ENCODE measurements at places on chromosomes 3 and 15.

- no peak for DNase-seq
Measured at GRCh38 chr15:33043636-33044035, 150.9 kb downstream of the FMN1 start.

DNA sequence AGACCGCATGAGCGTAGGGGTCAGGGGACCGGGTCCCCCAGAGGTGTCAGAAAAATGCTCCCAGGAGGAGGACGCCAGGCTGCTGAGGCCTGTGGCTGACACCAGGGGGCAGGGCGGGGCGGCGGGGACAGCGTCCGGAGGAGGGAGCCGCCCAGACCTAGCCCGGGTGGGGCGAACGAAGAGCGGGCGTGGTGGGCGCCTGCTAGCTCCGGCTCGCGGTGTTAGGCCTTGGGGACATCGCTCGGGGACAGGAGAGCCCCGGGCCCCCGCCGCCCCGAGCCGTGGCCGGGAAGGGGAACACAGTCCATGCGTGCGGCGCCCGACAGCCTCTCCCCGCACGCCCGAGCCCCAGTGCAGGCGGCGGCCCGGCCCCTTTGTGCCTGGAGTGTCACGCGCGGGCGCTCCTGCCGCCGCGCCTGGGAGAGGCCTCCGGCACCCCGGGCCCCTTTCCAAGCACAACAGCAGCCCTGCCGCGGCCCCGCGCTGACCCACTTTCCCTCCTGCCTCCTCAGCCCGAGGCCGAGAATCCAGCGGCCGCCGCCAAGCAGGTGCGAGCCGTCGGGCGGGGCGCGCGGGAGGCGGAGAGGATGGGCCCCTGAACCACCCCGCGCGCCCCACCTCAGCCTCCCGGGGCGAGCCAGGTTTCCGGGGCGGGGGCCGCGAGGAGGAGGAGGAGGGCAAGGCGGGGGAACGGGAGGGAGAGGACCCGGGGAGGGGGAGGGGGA lies 111.0 kb upstream of the KLF13 start:
- DNase-seq = peak; percentile 42

DNA sequence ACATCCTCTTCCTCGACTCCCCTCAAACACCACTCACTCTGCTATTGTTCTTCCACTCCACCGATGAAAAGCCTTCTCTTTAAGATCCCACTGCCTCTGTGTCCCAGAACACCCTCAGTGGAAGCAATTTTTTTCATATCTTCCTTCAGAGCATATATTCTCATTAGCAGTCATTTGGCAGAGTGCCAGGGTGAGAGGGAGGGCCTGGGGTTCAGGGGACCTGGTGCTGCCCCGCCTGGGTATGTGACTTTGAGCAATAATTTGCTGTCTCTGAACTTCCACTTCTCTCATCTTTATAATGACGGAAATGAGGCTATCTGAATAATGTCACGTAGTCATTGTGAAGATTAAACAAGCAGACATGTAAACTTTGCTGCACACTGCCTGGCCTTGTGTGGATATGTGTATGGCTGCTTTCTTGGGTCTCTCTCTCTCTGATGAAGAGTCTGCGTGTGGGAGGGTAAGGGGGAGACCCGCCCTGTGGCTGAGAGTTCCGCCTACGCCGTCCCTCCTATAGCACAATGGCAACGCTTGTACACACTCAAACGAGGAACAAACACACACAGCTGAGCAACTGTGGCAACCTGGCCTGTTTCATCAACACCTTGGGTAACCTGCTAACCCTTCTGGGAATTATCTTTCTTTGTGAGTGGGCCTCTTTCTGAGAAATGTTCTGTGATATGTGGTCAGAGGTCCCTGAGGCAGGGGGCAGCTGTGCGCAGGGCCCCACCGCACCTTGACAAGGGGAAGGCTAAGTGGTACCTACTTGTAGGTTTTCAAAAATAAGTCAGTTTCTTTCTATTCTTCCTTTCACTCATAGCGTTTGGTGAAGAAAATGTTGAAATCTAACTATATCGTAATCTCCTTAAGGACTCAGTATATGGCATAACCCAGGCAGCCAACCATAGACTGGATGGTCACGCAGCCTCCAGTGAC lies 369.8 kb downstream of the SV2B start:
- no peak for DNase-seq

GRCh38 chr15:90358124-90359033 lies 6.3 kb downstream of the ZNF774 start:
- DNase-seq = no peak

GRCh38 chr3:47013231-47013630 lies 33.8 kb downstream of the NBEAL2 start:
- DNase-seq = no peak

- no peak for DNase-seq
Measured at GRCh38 chr3:184683900-184684560, 27.8 kb downstream of the MAGEF1 start.

DNA sequence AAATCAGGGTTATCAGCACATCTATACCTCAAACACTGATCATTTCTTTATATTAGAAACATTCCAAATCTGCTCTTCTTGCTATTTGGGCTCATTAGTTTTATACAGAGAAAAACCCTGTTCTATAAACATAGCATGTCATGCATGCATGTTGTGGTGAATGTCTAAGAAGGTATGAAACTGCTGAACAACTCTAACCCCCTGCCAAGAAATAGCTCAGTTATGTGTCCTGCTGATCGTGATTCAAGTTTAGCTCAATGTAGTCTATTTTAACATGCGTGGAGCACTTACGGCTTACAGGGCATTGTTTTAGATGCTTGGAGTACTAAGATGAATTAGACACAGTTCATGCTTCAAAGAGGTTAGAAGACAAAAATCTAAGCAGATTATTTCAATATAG lies 35.8 kb downstream of the MYH15 start:
- no peak for DNase-seq

- DNase-seq = no peak
Measured at GRCh38 chr3:34178415-34178814, 380.0 kb downstream of the PDCD6IP start.

DNA sequence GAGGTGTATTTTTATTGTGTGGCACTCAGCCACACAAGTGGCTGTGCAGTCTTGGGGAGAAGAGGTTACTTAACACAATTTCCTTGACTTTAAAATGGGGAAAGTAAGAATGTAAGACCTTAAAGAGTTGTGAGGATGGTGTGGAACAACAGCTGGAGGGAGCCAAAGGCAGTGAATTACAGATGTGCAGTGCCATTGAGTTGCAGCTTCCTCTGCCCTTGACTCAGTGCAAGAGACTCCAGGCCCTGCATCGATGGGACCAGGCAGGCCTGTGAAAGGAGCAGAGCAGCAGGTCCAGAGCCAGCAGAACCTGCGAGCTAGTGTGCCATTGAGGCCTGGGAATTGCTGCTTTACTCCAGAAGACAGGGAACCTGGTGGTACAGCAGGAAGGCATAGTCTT lies 27.2 kb downstream of the EEFSEC start:
- DNase-seq = no peak

- no peak for DNase-seq
Measured at GRCh38 chr15:40776537-40777141, 6.9 kb downstream of the C15orf62 start.

DNA sequence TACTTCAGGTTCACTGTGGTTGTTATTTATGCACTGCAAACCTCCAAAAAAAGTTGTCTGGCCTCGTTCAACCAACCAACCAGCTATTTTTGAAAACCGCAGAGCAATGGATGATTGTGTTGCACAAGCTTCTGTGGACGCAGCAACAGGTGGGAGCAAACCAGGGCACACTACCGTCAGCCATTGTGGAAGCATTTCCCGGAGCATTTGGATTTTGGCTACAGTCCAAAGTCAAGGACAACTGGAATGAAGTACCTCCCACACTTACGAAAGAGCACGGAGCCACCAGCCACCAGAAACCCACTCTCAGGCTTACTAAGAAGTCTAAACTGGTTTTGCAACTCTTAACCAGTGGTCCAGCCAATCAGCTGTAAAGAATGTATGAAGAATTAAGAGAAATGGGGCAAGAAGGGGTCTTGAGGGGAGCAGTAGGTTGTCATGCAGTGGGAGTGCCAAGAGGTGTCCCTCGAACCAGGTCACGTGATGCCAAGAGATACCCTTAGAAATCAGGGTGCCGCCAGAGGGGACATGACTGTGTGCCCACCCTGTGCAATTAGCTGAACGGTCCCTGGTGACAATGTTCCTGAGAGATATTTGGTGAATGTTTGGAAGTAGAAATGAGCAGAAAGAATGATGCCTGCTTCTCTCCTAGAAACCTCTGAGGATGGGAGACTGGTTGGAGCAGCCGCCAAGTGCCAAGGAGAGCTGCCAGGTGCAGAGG lies 68.9 kb upstream of the PCSK6 start:
- DNase-seq = no peak

DNA sequence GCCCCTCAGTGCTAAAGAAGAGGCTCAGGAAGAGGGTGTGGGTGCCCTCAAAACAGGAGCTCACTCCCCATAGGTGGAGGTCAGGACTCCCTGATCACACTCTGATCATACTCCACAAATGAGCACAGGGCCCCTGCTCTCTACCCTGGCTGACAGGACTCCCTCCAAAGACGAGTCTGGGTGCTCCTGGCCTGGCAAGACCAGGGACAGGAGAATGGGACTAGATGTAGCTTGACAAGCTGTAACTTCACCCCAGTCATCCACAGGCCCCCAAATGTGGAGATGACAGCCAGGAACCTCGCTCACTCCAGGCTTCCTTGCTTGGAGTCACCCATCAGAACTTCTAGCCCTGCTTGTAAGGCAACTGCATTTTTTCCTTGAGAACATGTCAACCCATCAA lies 11.1 kb downstream of the SCN5A start:
- DNase-seq = no peak

GRCh38 chr15:28037969-28038590 lies 61.0 kb downstream of the OCA2 start:
- no peak for DNase-seq

GRCh38 chr15:65885668-65886218 lies 16.5 kb downstream of the RAB11A start:
- DNase-seq = no peak

DNA sequence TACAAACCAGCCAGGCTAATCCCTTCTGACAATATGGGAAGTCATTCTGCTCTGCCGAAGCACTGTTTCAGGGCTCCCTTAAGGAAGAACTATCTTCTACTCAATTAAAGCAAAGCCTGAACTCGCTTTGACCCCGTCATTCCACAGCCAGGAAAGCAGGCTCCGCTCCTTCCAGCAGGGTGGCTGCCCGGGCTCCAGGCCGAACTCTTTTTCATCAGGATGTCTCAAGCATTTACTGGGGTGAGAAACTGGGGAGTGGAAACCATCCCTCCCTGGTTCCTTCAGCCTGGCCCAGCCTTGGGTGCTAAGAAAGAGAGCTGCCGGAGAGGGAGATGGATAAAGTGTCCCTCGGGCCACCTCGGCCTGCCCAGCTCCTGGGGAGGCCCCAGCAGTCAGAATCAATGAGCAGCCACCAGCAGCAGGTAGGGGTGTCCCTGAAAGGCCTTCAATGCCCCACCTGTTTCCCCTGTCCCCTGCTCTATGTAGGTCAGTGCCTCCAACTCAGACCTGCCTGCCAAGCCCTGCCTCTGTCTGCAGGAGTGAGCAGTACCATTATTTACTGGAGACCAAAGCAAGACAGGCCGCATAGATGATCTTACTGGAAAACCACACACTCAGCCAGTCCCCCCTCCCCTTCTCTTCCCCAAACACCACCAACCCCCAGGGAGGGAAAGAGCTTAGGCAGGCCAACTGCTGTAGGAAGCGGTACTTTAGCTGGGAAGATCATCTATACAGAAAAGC lies 225.6 kb upstream of the TLE3 start:
- no peak for DNase-seq

DNA sequence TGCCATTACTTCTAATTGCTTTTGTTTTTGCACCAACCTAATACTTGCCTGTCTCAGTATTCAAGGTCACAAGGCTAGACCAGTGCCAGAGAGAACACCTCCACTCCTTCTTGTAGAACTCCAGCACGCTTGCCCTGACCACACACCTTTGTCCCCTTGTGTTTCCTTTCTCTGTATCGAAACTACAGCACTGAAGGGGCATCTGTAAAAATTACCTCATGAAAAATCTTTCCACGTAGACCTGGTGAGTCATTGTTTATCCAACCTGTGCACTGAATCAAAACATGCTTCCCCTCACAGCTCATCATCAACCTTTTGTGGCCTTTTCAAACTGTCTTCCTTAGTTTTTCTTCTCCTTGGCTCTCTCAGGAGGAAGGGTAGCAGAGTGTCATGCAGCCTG lies 259.5 kb downstream of the THRB start:
- DNase-seq = no peak

- no peak for DNase-seq
Measured at GRCh38 chr3:123161167-123161566, 40.6 kb upstream of the SEC22A start.

- DNase-seq = no peak
Measured at GRCh38 chr3:46913644-46914043, 36.1 kb downstream of the PTH1R start.

- DNase-seq = no peak
Measured at GRCh38 chr3:123837858-123838257, 46.3 kb downstream of the MYLK start.

- no peak for DNase-seq
Measured at GRCh38 chr3:49602877-49603411, 48.7 kb downstream of the BSN start.

GRCh38 chr15:29903785-29904464 lies 81.7 kb upstream of the TJP1 start:
- DNase-seq = no peak

GRCh38 chr3:149003653-149004305 lies 12.4 kb downstream of the GYG1 start:
- no peak for DNase-seq

- no peak for DNase-seq
Measured at GRCh38 chr3:47867451-47868044, 64.6 kb downstream of the DHX30 start.

- DNase-seq = no peak
Measured at GRCh38 chr3:185069037-185070030, 83.5 kb downstream of the C3orf70 start.

GRCh38 chr3:144771381-144771870 lies 799.8 kb downstream of the DIPK2A start:
- no peak for DNase-seq

DNA sequence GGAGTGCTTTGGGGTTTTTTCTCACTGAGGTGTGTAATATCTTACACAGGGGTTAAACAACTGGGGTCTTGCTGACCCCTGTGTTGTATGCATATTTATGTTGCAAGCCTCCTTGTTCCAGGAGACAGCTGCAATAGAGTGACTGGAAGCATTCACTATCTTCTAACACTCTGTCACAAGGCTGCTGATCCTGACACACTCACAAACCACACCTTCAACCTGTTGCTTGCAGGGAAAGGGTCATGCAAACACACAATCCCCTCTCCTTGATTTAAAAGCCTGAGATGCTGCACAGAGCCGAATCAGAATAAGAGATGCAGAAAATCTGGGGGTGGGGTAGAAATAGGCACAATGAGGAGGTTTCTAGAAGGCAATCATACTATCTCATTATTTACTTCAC lies 197.3 kb downstream of the CADPS start:
- no peak for DNase-seq

DNA sequence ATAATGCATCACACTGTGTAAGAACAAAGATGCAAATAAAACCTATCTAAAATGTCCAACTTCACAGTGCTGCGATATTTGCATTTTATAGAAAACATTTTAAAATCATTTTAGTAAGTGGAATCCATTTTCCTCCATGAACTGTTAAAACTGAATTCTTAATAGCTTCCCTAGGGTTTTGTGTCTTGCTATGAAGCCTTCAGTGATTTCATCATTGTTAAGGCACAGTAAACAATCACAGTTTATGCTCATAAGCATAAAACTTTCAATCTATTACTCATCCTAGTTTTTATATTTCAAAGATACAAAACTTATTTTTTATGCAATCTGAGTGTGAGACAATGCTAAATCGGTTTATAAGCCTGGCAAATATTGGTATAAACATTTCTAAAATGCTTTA lies 509.7 kb downstream of the TUSC7 start:
- DNase-seq = no peak

GRCh38 chr15:60787837-60788691 lies 309.1 kb upstream of the ICE2 start:
- DNase-seq = no peak

Data from T1000 (cell line).